ENCODE measurements at places on chromosomes 6 and 20.
A peak's percentile ranks its signal among the peaks of the same experiment; 100 is the strongest.

DNA sequence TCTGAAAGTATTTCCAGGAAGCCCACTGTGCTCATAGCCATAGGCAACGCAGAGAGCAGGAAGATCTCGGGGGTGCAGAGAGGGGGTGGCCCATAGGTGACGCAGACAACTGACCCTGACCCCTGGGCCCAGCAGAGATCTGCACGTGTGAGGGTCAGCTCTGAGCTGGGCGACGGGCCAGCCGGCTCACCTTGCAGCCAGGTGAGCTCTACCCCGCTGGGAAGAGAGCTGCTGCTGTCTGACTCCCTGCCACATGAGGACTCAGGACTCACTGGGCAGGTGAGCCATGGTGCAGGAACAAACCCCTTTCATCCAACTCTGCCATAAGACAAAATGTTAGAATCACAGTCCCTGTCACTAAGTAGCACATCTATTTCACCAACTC is 19.6 kb downstream of the ZBTB46 start:
- no peak for DNase-seq

DNA sequence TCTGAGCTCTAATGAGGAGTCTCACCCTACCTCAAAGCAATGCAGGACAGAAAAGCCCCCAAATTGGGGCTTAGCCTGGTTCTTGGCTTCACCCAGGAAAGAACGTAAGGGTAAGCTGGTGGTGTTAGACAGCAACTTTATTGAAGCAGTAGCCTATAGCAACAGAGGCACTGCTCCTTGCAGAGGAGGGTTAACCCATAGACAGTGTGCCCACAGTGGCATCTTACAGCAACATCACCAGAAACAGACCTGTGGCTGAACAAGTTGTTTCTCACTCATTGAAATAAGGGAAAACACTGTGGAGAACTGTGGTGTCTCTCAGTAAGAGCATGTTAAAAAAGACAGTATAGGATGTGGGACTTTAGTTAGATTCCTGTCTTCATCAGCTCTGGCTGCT is 80.4 kb upstream of the SPTLC3 start:
- no peak for DNase-seq

GRCh38 chr20:19045371-19045770 is 167.1 kb upstream of the SLC24A3 start:
- DNase-seq: no peak

- no peak for DNase-seq
These were observed 79.8 kb upstream of the CD93 start for GRCh38 chr20:23165964-23166363.

DNA sequence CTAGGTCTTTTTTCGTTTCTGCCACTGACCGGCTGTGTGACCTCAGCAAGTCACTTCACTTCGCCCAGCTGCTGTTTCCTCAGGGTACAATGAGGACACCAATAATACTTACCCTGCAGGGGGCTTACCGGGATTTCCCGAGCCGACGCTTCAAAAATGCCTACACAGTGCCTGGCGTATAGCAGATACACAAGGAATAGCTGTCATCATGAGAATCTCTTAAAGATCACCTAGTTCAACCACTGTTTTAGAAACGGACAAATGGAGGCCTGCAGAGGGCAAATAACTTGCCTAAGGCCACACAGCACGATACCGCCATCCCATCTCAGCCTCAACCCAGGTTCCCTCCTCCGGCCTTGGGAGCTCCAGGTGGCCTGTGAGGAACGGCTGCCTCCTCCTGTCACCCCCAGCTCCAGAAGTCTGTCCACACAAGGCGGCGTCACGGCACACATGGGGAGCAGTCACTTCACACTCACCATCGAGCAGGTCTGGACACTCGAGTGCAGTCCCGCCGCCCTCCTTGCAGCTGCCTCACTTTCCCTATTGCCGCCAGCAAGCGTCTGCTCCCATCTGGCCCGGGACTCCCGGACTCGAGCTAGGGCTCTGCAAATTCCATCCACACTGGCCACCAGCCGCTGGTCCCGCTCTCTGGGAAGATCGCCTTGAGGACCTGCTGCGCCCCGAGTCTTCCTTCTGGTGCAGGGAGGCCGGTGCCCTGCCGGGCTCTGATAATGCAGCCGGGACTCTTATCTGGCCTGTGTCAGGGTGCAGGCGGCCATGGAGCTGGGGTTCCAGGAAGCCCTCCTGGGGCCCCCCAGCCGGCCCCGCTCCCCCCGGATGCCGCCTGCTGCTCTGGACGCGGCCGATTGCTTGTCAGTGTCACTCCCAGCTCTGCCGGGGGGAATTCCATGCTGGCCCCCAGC is at the start of gene RIPOR3:
TSS of gene RIPOR3 (minus strand) at position 893 of the 923 bp plus-strand sequence. CDS start at position 479, 414 bp downstream.
- no peak for DNase-seq

- DNase-seq: no peak
These were observed 54.7 kb downstream of the LRFN2 start for GRCh38 chr6:40532349-40533000.

DNA sequence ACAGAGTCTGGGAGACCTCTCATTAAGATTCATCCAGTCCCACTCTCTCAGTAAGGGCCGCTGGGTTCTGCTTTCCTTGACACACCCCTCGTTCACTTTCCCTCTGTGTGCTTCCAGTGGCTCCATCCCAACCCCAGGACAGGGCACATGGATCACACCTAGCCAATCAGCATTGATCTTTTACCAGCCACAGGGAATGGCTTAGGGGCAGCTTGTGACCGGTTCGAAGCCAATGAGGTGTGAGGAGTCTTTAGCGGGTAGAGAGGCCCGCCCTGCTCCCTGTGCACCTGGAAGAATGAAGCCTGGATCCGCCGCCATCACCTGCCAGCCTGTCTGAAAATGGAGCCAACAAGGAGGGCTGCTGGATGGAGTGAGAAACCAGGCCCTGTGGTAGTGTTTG is 35.2 kb upstream of the OVOL2 start:
- DNase-seq: no peak

GRCh38 chr6:30591008-30591407 is 19.8 kb downstream of the ABCF1 start:
- no peak for DNase-seq

DNA sequence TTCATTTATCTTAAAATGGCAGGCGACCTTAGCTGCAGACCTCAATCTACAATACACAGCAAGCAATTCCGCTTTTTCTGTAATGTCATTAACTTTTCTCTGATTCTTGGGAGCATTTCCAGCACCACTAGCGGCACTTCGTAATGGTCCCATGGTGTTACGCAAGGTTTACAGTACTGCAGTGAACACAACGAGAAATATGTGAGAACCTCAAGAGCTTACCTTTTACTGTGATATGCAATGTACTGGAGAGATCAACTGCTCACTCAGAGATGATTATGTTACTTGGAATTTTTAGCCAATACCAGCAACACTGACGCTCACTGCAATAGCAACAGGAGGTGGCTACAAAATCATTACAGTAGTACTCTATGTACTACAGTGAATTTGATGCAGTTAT is 2.8 kb upstream of the CEP43 start:
- no peak for DNase-seq

DNA sequence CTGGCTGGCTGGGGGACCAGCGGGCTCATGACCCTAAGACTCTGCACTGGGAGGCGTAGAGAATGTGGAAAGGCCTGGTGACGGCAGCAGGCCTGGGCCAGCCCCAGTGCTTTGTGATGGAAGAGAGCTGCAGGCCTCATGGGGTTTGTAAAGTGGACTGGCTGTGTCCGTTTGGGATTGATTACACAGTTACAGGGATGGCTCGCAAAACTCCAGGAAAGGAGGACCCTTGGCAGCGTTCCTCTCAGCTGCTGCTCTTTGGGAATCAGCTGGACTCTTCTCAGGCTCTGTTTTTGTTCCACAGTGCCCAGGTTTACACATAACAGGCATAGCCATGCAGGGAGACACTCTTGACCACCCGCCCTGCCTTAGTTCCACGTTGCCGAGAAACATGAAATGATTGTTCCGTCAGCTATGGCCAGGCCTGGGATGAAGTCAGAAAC is 89.0 kb downstream of the SLX4IP start:
- DNase-seq: peak; percentile 84

DNA sequence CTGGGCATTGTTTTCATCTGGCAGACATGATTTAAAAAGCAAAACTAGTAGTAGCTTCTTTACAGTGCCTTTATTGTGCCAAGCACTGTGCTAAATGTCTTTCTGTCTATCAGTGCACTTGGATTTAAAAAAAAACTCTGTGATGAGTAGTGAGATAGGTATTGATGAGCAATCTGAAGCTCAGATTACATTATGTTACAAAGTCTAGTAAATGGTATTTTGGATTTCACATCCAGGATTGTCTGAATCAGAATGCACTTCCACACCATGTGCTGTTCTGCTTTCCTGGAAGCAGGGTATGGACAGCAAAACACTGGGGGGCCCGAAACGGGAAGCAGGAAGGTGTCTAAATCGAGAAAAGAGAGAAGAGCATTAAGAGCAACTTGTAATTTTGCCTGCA is 103.4 kb upstream of the CCN2 start:
- DNase-seq: no peak

DNA sequence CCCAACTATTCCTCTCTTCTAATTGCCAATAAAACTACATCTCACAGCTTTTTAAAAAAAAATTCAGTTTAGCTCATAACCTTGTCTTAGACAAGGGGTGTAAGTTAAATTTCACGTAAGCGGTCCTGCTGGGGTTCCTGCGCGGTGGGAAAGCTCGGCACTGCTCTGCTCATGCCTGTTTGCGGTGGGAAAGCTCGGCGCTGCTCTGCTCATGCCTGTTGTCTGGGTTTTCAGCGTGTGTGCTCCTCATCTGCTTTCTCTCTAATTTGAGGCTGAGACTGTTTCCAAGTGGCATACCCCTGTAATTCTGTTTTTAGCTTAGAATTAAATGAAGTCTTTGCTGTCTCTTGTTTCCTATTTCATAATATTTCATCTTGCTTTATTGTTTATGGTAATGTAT is 18.6 kb downstream of the ARID1B start:
- DNase-seq: no peak

GRCh38 chr20:20237093-20237959 is 130.6 kb upstream of the INSM1 start:
- DNase-seq: peak; percentile 3

GRCh38 chr6:37200085-37200484 is 30.1 kb downstream of the PIM1 start:
- DNase-seq: no peak

DNA sequence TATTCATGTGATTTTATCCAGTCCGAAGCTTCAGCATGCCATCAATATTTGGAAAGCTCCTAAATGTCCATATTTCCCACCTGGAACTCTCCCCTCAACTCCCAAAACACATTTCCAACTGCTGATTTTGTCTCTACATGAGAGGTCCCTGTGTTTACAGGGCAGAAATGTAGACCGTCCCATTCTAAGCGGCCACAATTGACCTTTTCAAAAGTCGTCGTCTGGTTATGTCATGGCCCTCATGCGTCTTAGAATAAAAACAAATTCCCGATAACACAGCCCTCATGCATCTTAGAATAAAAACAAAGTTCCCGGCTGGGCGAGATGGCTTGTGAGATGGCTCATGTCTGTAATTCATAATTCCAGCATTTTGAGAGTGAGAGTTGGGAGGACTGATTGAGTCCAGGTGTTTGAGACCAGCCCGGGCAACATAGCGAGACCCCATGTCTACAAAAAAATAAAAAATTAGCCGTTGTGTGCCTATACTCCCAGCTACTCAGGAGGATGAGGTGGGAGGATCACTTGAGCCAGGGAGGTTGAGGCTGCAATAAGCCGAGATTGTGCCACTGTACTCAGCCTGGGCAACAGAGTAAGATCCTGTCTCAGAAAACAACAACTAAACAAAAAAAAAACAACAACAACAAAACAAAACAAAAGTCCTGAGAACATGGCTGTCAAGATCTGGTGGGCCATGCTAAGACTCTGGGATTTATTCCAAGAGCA is 6.4 kb upstream of the ZNF217 start:
- DNase-seq: no peak

DNA sequence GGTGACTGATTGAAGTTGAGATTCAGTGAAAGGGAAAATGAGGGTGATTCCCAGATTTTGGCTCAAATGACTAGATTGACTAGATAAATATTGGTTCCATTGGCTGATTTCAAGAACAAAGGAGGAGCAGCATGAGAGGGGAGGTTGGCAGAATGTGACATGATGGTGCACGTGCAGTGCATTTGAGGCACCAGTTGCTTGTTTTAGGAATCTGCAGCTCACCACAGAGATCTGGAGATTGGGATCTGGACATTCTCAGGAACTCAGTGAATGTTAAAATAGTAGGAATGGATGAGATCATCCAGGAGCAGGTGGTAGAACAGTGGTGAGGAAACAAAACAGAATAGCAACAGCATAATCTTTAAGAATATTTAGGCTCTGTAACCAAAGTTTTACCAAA is 496.3 kb downstream of the DHX35 start:
- DNase-seq: no peak

DNA sequence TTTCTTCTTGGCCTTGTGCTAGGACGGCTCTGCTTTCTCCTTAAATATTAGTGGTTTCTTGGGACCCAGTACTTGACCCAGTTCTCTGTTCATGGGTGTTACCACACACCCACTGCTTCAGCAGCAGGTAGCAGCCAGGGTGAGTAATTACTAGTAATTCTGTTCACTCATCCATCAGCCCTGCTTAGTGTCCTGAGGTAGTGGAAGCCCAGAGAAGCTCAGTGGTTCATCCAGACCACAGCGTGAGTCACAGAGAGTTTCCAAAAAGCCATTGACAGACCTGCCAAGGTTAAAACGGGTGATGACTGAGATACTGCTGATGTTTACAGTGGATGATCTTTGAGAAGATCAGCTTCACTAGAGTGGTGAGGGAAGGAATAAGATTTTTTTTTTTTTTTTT is 51.7 kb upstream of the HINT3 start:
- no peak for DNase-seq

DNA sequence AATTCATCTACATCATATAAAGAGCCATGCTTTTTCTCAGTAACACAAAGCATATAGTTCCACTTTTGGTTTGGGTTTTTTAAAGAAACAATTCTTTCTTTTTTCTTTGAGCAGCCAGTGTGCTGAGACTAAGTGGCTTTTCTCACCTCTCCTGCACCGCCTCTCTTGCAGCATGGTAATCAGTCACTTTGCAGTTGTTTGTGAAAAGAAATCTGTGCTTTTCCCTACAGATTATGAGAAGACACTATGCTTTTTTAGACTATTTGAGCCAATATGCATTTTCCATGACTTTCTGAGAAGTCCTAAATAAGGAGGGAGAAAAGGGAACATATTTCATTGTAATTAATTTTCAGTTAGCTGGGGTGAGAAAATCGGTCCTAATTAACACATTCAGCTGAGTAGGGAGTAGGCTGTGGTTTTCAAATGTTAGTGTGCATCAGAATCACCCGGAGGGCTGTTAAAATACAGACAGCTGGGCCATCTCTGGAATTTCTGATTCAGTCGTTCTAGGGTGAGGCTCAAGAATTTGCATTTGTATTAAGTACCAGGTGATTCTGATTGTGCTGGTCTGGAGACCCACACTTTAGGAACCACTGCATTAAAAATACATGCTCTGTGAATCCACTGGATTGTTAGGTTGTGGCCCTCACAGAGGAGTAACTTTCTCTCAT is 155.2 kb downstream of the TINAG start:
- no peak for DNase-seq

Measured in smooth muscle cell of the brain vasculature (primary cell).